ENCODE measurements at places on chromosomes 13 and 19.

DNA sequence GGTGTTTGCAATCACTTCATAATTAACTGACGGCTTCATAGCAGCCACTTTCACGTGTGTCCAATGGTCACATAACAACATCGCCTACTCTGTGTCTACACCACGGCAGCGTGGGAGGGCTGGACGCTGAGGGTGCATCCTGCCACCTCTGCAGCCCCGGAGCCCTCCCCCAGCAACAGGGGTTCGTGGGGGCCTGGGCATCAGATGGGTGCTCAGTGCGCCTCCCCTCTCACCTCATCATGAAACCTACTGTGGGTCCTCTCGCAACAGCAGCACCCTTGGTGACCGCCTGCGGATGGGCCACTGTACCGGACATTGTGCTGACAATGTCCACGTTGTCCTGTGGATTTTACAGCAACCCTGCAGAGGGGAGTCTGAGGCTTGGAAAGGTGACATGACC, 193.5 kb downstream of the UQCRFS1 start:
- DNase-seq: no peak

- DNase-seq: no peak
Observed at GRCh38 chr13:28325022-28325421, 169.9 kb downstream of the FLT1 start.

- DNase-seq: no peak
Observed at GRCh38 chr13:34513526-34513925, 428.5 kb upstream of the NBEA start.

GRCh38 chr13:113397608-113398425, 33.9 kb upstream of the GRTP1 start:
- no peak for DNase-seq

- DNase-seq: no peak
Observed at GRCh38 chr13:95279016-95279415, 22.2 kb downstream of the ABCC4 start.

DNA sequence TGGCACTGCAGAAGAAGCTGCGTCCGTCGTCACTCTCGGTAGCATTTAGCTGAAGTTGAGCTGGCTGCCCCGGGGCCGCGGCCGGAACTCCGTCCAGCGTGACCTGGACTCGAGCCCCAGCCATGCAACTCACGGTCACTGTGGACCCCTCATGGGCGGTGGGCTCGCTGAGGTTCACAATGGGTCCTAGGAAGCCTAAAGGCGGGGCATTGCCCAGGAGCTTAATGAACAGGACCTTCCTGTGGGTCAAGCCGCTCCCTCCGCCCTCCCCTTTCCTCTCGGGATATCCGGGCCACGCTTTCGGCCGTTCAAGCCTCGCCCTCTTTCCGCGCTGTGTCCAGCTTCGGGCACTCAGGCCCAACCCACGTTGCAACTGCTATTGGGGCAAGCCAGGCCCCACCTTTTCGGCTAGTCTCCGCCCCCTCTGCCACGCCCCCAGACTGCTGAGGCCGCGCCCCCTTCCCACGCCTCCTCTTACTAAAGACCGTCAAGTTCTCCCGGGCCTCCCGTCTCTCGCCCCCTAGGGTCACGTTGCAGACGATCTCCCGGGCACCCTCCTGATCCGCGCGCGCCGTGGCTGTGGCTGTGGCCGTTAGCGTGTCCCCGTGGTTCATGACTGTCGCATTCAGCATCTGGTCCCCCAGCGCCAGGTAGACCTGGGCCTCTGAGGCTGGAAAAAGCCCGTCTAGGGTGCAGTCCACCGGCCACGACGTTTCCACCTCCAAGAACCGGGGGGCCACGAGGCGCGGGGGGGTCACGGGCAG, 1.4 kb upstream of the RAVER1 start:
- no peak for DNase-seq

DNA sequence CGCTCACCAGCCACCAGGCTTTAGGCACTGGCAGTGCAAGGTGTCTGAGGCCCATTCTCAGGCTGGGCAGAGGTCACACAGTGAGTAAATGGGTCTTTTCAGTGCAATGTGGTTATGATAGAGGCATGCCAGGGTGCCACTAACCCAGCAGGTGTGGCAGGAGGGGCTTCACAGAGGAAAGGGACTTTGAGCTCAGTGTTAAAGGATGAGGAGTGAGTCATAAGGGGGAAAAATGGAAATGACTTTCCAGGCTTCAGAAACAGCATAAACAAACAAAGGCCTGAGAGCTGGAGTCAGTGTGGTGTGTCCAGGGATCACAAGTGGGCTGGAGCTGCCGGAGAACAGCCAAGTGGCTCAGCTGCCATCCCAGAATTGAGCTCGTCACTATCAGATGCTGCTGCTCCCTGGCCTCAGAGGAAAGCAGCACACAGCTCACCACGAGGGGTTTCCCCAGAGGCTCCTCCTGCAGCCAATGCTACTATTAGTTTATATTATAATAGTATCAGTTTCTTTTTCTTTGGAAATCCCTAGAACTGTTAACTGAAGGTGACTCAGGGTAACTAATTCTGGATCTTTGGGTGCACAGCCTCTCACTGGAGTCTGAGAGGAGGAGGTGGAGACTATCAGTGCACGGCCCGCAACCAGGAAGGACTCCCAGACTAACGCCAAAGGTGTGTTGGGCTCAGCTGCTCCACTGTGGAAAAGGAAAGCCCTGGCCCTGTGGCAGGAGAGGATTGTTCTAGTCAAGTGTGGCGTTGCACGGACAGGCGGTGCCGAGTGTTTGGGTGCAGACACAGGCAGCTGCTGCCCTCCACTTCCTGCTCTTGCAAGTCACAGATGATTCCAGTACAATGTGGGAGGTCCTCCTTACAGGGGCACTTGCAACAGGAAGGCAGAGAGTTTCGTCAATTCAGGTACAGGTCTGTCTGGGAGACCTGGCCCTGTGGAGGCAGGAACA, 39.5 kb downstream of the DHRS12 start:
- no peak for DNase-seq

DNA sequence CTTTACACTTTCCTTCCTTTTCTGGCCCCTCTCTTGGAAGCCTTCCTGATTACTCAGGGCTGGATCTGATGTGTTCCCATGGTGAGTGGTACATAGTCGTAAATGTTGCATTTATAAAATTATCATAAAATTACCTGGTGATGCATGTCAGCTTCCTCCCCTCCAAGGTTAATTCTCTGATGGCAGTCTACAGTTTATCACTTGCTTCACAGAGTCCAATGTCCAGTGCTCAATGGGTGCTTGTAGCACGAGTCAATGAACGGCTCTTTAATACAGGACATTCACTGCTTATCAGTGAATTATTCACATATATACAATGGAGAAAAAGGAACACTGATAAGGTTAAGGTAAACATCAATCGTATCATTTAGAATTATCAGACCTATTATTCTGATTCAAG, 27.0 kb upstream of the OXGR1 start:
- DNase-seq: no peak

DNA sequence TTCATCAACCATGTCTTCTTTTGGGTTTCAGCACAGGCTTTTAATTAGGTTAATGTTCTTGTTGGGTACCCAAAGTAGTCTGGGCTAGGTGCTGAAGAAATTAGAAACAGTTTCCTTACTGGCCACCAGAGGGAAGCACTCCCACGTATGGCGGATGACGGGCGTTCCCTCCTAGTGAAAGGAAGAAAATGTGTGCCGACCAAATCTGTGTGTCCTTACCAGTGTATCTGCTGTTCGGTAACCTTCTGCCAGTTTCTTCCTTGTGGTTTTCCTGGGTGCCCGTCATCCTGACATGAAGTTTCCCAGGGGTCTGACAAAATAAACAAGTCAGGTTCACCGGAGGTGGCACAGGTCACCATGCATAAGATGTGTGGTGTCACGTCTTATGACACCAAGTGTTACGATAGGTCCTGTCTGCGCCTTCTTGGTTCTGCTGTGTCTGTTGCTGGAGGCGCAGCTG, 6.0 kb upstream of the WDR88 start:
- peak; percentile 18 for DNase-seq

GRCh38 chr13:65677906-65678305, 1552.2 kb downstream of the PCDH9 start:
- no peak for DNase-seq

GRCh38 chr19:7197119-7197759, 97.0 kb downstream of the INSR start:
- DNase-seq: peak; percentile 93

- DNase-seq: no peak
Observed at GRCh38 chr19:21147540-21147939, 5.7 kb downstream of the ZNF431 start.

DNA sequence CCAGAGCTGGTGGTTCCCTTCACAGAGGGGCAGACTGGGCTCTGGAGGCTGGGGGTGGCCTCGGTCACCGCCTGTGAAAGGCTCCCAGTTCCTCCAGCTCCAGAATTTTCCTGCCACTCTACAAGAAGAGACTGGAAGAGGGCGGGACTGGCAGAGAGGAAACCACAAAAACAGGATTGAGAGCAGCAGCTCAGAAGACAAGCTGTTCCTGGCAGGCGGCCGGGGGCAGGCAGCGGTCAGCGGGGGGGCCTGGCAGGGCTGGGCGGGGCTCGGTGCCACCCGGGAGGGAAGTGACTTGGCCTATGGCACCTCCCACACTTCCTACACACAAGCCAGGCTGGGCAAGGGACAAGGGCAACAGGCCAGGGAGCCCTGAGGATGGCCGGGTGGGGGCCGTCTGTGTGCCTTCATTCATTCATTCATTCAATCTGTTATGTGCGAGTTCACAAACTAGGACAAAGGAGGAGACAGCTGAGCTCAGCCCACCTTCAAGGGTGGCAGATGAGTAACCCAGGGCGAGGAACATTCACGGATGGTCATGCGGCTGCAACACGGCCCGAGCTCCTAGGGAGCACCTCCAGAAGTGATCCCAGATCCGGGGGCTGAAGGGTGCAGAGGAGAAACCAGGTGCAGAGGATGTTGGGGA, 16.9 kb upstream of the BTBD2 start:
- DNase-seq: peak; percentile 81

DNA sequence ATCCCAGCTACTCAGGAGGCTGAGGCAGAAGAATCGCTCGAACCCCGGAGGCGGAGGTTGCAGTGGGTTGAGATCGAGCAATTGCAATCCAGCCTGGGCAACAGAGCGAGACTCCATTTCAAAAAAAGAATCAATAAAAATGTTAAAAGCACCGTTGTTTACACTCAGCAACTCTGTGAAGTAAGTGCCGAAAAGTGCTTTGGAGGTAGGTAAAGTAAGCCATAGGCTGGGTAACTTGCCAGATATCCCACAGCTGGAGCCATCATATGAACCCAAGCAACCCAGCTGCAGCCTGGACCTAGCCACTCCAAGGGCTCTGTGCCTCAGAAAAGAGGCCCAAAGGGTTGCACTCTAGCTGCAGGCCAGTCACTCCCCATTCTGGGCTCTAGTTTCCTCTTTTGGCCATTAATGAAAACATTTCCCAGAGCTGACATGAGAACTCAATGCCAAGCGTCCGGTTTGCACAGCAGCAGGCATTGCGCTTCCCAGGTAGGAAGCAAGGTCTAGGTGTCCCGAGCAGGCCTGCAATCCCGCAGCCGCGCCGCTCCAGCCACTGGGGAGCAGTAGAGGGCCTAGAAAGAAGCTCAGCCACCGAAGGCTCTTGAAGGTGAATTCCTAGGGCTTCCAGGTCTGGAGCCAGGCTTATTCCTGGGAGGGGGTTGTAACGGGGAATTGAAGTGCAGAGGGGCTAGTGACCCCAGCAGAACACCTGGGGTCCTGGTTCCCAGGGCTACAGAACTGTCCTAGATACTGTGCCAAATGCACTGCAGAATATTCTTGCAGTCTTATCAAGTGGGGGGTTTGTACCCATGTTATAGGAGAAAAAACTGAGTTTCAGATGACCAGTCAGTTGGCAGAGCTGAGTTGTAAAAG, 4.1 kb upstream of the CD79A start:
- peak; percentile 40 for DNase-seq

- peak; percentile 10 for DNase-seq
Observed at GRCh38 chr19:3176715-3177501, 1.7 kb upstream of the S1PR4 start.

- DNase-seq: no peak
Observed at GRCh38 chr19:35959968-35960320, 23.8 kb downstream of the LRFN3 start.

GRCh38 chr13:24271231-24271600, 38.2 kb upstream of the C1QTNF9 start:
- DNase-seq: no peak

DNA sequence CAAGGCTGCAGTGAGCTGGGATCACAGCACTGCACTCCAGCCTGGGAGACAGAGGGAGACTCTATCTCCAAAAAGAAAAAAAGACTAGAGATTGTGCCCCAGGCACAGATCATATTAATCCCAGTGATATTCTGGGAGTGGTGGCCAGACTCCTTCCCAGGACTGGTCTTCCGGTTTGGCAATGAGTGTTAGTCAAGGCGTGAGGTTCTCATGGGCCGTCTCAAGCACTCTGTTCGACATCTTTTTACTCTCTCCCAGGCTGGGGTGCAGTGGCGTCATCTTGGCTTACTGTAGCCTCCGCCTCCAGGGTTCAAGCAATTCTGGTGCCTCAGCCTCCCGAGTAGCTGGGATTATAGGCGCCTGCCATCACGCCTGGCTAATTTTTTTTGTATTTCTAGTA, 5.3 kb upstream of the DPRX start:
- DNase-seq: no peak

DNA sequence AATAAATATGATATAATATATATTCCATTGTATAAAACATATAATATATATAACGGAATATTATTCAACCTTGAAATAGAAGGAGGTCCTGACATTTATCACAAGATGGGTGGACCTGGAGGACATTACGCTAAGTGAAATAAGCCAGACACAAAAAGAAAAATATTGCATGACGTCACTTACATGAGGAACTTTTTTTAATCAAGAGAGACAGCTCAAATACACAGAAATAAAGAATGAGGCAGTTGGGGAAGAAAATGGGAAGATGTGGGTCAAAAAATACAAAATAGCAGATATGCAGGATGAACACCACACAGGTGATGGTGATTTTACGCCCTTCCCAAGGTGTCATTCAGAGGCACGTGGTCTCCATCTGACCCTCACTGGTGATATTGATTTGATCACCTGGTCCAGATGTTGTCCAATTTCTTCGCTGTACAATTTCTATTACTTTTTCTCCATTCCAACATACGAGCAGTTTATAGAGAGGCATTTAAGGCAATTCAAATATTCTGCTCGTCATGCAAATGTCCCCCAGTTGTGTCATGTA, 513 bp upstream of the ZNF317 start:
- no peak for DNase-seq

DNA sequence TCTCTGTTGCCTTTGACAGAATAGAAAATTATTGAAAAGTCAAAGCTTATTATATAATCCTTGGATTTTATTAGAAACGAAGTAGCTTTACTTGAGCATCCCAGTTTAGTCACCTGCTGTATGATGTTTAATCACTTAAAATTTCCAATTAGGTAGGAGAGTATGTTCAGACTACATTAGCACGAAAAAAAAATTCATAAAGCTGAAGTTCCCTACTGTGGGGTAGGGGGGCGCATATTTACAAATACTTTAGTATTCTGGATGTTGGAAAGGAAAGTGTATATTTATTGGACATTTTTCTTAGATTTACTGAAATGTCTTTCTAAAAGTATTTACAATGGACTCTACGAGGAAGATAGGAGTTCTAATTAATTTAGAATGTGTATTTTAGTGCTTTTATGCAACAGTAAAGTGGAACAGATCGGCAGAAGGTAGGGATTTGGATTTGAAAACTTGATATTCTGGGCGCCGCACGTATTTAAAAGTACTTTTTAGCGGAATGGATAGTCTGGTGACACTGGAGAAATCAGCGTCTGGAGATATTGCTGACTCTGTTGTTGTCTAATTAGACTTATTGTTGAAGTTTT, 1.9 kb downstream of the CDK8 start:
- no peak for DNase-seq

- DNase-seq: no peak
Observed at GRCh38 chr19:37148214-37148613, 24.3 kb downstream of the ZNF585A start.

GRCh38 chr13:66965181-66965580, 265.0 kb downstream of the PCDH9 start:
- DNase-seq: no peak
